ENCODE measurements at places on chromosomes 12 and 14. TPM values are rescaled to one million over a fixed set of nuclear protein-coding genes. Genes with fewer than 3 reads are reported as not detected.

The ADSS1 gene
- 10.9 TPM for total RNA-seq

The INHBC gene
- total RNA-seq: not detected

The INSM2 gene
- not detected for total RNA-seq

The ETFBKMT gene
- total RNA-seq: 1.9 TPM

The AKAP5 gene
- total RNA-seq: 0.04 TPM

The UNC79 gene
- total RNA-seq: not detected

GRCh38 chr12:45362291-45362690 is 146.4 kb downstream of the ANO6 start:
- no peaks in the 10 kb centered on the region for H3K36me3 ChIP-seq
- H3K27ac ChIP-seq: no peak overlapping the region
- no peak overlapping the region for H3K4me3 ChIP-seq
- DNase-seq: no peak
- no peaks in the 10 kb centered on the region for H3K4me1 ChIP-seq
- no peaks in the 10 kb centered on the region for H3K27me3 ChIP-seq

DNA sequence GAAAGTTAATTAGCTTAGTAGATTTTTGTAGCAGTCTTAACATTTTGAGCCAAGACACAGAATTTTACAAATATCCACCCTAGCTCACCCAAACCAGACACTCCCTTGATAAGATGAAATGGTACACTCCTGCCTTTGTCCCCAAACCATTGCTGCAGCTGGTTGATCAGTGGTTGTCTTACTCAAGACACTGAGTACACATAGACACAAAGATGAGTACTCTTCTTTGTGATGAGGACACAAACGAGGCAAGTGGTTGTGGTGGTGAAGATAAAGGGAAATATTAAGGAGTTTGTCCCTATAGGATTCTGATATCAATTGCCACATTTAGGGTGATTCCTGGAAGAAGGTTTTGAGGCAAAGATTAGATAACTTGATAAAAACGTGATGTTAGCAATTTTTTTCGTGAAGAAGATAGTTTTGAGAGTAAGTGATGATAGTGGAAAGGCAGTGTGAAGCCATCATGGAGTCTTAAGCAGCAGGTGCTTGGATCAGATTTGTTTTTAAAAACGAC is 21.4 kb upstream of the ATP2B1 start:
- H3K27ac ChIP-seq: no peak overlapping the region
- no peak overlapping the region for H3K4me3 ChIP-seq
- no peaks in the 10 kb centered on the region for H3K36me3 ChIP-seq
- no peak for DNase-seq
- no peaks in the 10 kb centered on the region for H3K27me3 ChIP-seq
- peaks cover 12% of the 10 kb centered on the region for H3K4me1 ChIP-seq

GRCh38 chr12:68111995-68112394 is 47.5 kb downstream of the IFNG start:
- no peak overlapping the region for H3K27ac ChIP-seq
- no peak for DNase-seq
- H3K36me3 ChIP-seq: no peaks in the 10 kb centered on the region
- no peaks in the 10 kb centered on the region for H3K27me3 ChIP-seq
- no peaks in the 10 kb centered on the region for H3K4me1 ChIP-seq
- no peak overlapping the region for H3K4me3 ChIP-seq

DNA sequence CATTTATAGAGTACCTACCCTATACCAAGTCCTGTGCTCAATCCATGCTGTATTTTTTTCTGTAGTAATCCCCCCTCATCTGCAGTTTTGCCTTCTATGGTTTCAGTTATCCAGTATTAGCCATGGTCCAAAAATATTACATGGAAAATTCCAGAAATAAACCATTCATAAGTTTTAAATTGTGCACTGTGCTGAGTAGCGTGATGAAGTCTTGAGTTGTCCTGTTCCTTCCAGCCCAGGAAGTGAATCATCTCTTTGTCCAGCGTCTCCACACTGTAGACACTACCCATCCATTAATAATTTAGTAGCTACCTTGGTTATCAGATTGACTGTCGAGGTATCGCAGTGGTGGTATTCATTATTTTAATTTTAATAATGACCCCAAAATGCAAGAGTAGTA is 54.2 kb downstream of the SUDS3 start:
- H3K27me3 ChIP-seq: no peaks in the 10 kb centered on the region
- no peak for DNase-seq
- no peak overlapping the region for H3K27ac ChIP-seq
- H3K4me1 ChIP-seq: no peaks in the 10 kb centered on the region
- H3K36me3 ChIP-seq: no peaks in the 10 kb centered on the region

GRCh38 chr12:131333621-131334440 is 377.1 kb upstream of the SFSWAP start:
- no peak overlapping the region for H3K27ac ChIP-seq
- H3K4me3 ChIP-seq: no peak overlapping the region
- no peaks in the 10 kb centered on the region for H3K4me1 ChIP-seq
- no peaks in the 10 kb centered on the region for H3K36me3 ChIP-seq
- DNase-seq: no peak
- peaks cover 5% of the 10 kb centered on the region for H3K27me3 ChIP-seq

GRCh38 chr12:94718114-94718513 is 67.8 kb upstream of the TMCC3 start:
- peaks cover 3% of the 10 kb centered on the region for H3K4me1 ChIP-seq
- no peak overlapping the region for H3K4me3 ChIP-seq
- no peaks in the 10 kb centered on the region for H3K36me3 ChIP-seq
- no peak overlapping the region for H3K27ac ChIP-seq
- H3K27me3 ChIP-seq: no peaks in the 10 kb centered on the region
- no peak for DNase-seq

GRCh38 chr12:7731486-7731885 is 15.7 kb downstream of the CLEC4C start:
- no peaks in the 10 kb centered on the region for H3K36me3 ChIP-seq

DNA sequence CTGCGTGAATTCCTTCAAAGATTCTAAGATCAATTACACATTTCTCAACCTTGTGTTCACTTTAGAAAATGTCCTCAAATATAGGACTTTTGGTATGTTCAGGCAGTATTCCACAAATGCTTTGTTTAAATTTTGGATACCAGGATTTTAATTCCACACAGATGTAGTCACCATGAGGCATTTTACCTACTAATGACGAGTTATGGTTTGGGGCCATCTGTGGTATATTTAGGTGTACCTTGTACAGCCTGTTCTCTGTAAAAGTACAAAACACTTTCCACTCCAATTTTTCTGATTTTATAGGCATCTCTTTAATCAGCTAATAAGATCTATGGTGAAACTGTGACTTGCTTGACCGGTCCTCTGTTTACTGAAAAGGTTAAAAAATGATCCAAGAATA is 275.7 kb upstream of the PRICKLE1 start:
- no peak overlapping the region for H3K4me3 ChIP-seq
- H3K36me3 ChIP-seq: no peaks in the 10 kb centered on the region

GRCh38 chr12:58741226-58741625 is 179.1 kb downstream of the LRIG3 start:
- no peak overlapping the region for H3K4me3 ChIP-seq
- H3K36me3 ChIP-seq: no peaks in the 10 kb centered on the region
- H3K4me1 ChIP-seq: no peaks in the 10 kb centered on the region
- no peak overlapping the region for H3K27ac ChIP-seq

DNA sequence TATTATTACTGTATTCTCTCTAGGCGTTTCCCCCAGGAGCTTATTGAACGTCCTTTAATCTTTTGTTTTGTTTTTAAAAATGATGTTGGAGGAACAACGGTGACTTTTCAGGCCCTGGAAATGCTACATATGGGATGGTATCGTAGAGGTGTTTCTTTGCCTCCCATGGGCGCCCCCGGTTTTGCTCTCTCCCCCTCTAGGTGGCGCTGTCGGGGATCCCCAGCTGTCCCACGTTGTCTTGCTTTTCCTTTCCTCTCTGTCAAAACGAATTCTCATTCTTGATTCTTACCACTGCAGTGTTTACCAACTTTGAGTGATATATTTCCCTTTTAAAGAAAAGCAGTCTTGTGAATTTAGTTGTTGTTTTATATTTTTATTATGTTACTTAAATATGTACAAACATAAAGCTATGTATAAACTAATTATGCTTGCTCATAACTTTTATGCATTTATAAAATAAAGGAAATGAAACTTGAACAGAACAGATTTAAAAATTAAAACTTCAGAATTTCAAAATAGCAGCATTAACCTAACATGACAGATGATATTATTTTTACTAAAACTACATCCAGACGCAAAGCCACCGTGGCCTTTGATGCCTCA is 171.9 kb downstream of the RGS6 start:
- no peak overlapping the region for H3K4me3 ChIP-seq
- no peak for DNase-seq
- H3K4me1 ChIP-seq: no peaks in the 10 kb centered on the region
- no peak overlapping the region for H3K27ac ChIP-seq

GRCh38 chr12:105212438-105212837 is 23.5 kb downstream of the APPL2 start:
- no peaks in the 10 kb centered on the region for H3K4me1 ChIP-seq
- no peak overlapping the region for H3K4me3 ChIP-seq
- H3K36me3 ChIP-seq: no peaks in the 10 kb centered on the region
- no peak for DNase-seq

DNA sequence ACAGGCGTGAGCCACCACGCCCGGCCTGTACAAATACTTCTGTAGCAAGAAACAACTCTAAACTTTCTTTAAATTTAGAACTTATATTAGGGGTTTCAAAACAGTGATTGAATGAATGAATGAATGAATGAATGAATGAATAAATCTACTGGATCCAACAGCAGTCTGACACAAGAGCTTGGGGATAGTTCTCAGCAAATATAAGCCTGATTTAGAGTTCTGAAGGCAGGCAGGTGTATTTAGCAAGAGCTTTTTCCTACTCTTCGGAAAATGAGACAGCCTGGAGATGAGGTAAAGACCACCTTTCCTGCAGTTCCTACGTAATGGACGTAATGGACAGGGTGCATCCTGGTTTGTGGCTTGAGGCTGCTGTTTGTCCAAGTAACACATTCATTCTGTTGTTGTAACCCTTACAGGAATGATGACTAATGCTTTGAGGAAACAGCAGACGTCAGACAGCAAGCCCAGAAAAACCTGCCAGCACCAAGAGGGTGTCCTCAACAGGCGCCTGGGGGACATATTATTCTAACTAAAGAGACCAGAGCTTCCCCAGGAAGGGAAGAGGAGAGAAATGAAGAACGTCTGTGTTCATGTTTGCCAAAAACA is 277.4 kb upstream of the SOX5 start:
- DNase-seq: no peak
- H3K27me3 ChIP-seq: no peaks in the 10 kb centered on the region
- no peaks in the 10 kb centered on the region for H3K36me3 ChIP-seq
- no peak overlapping the region for H3K4me3 ChIP-seq
- H3K4me1 ChIP-seq: no peaks in the 10 kb centered on the region

DNA sequence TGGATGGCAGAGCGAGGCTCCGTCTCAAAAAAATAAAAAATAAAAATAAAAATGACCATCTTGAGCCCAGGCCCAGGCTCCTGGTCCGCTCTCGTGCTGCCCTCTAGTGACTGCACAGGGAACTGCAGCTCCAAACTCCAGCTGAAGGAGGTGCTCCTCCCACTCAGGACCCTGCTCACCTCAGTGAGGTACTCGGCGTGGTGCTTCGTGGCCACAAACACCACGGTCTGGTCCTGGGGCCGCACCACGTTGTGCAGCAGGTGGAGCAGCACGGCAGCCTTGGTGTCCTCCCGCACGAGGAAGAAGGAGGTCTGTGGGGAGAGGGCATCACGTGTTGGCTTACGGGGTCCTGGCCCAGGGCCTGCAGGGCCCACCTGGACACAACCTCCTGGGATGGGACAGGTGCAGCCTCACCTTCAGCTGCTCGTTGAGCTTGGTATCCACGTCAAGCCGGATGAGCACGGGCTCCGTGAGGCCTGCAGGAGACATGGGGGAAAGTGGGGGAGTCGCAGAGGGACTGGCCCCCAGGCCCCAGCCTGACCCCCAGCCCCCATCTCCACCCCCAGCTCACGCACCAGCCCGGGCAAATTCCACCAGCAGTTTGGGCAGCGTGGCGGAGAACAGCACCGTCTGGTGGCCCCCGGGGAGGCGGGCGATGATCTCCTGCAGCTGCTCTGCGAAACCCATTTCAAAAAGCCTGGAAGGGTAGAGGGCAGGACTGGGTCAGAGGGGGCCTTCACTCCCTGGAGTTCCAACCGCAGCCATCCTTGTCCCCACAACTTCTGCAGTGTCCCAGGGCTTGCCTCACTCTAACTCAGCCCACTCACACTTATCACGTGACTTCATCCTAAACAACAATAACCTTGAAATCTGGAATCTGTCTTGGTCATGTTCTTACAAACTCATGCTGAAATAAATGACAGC is 10.6 kb downstream of the DDX54 start:
- no peak overlapping the region for H3K4me3 ChIP-seq
- no peak overlapping the region for H3K27ac ChIP-seq
- no peaks in the 10 kb centered on the region for H3K4me1 ChIP-seq

DNA sequence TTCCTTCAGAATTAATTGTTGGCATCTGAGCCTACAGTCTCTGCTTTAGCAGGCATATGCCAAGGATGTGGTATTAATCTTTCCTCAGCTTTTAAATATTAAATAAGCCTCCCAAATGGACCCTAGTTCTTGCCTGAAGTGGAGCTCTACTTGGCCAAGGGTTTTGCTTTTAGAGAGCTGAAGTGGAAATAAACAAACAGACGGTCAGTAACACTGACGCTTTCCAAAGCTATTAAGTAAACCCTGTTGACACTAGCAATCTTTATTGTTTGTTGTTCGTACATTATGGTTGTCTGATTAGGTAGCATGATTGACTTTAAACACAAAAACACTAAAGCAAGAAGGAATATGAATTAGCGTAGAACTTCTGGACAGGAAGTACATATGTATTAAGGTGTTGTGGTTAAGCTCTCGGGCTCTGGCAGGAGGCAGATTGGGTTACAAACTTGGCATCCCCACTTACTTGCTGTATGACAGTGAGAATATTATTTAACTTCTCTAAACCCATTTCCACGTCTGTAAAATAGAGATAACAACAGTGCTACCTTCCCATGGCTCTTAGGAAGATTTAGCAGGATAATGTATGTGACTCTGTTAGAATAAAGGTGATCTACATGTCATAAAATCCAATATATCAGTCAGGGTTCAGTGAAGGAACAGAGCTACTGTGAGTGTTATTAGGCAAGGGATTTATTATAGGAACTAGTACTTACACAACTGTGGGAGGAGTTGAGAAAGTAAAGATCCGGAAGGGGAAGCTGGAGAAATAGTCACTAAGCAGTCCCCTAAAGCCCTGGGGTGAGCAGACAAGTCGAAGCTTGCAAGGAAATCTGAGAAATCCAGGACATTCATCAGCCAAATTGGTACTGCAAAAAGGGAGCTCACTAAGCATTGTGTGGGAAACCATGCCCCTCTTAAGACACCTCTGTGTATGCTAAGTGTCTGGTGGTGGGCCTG is 92.2 kb upstream of the ATF7IP start:
- no peak for DNase-seq
- peaks cover 12% of the 10 kb centered on the region for H3K4me1 ChIP-seq
- peak overlapping the region; percentile 83 for H3K27ac ChIP-seq
- peak overlapping the region; percentile 40 for H3K4me3 ChIP-seq

GRCh38 chr12:130435826-130436225 is 98.1 kb downstream of the PIWIL1 start:
- DNase-seq: no peak
- no peaks in the 10 kb centered on the region for H3K4me1 ChIP-seq
- no peak overlapping the region for H3K27ac ChIP-seq
- H3K36me3 ChIP-seq: no peaks in the 10 kb centered on the region
- no peak overlapping the region for H3K4me3 ChIP-seq

All from esophagus squamous epithelium (tissue), 5 donors.